ENCODE measurements at places on chromosomes 4 and X.
A peak's percentile ranks its signal among the peaks of the same experiment; 100 is the strongest.

DNA sequence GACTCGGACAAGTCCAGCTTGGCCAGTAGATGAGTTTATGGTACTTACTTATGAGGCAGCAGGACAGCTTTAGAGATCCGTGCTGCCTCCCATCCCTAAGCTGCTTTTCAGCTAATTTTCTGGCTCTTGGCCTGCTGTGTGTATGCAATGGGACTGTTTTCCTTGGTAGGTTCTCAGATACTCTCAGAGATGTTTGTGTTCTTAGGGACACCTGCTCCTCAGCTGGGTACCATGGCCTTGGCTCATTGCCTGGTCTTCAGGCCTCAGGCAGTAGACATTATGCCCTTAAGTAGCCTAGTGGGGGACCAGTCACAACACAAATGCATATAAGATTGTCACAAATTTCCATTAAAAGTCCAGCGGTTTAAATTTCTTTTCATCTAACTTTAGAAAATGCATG is 688.0 kb downstream of the PCDH7 start:
- DNase-seq: no peak

GRCh38 chr4:151197247-151197646 is 79.7 kb upstream of the PRSS48 start:
- DNase-seq: no peak

GRCh38 chr4:186132577-186133242 is 28.2 kb downstream of the FAM149A start:
- DNase-seq: peak; percentile 18

- DNase-seq: no peak
Observed at GRCh38 chr4:184448821-184449220, 25.5 kb downstream of the IRF2 start.

- DNase-seq: no peak
Observed at GRCh38 chrX:105221374-105221773, 880 bp upstream of the TEX13A start.

GRCh38 chrX:41178201-41178600 is 93.0 kb downstream of the USP9X start:
- DNase-seq: no peak

GRCh38 chr4:107991945-107992630 is 2.4 kb downstream of the HADH start:
- DNase-seq: no peak

- DNase-seq: no peak
Observed at GRCh38 chrX:15960237-15960636, 105.6 kb upstream of the AP1S2 start.

DNA sequence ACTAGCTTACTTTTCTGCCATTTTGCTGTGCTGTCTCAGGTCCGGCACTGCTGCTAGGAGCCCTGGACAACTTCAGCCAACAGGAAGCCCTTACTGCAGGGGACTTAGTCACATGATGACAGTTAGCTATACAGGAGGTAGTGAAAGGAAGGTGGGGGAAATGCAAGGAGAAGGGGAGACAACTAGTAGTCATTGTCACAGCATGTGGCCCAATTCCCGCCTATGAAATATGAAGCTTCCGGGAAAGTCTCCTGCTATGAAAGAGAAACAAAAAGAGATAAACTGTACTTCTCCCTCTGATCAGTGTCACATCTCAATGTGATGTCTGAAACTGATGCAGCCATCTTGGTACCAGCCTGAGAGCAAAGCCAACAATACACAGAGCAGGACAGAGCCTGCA is 71.6 kb downstream of the AMELX start:
- DNase-seq: no peak

GRCh38 chrX:134806707-134807038 is 148.4 kb upstream of the PLAC1 start:
- no peak for DNase-seq

DNA sequence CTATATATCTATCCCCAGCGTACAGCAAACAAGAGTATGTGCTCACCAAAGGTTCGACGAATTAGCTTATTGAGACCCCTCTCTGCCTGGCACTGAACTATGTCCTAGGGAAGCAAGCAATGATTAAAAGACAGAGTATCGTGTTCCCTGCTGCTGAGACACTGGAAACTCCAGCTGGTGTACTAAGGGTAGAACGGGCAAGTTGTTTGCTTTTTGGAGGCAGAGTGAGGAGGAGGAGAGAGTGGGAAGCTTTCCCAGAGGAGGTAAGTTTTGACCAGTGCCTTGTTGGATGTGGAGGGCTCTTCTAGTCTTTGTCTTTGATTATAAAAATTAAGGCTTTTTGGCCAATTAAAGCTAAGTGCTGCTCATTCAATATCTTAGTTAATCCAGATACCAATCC is 61.7 kb downstream of the PJA1 start:
- DNase-seq: no peak

- DNase-seq: peak; percentile 18
Observed at GRCh38 chrX:129980540-129981199, 1.8 kb upstream of the BCORL1 start.

GRCh38 chr4:74675673-74676279 is 118.5 kb downstream of the BTC start:
- DNase-seq: peak; percentile 11

GRCh38 chr4:7415927-7416686 is 18.6 kb downstream of the PSAPL1 start:
- no peak for DNase-seq

GRCh38 chr4:18676526-18676915 is 655.0 kb upstream of the LCORL start:
- DNase-seq: no peak

DNA sequence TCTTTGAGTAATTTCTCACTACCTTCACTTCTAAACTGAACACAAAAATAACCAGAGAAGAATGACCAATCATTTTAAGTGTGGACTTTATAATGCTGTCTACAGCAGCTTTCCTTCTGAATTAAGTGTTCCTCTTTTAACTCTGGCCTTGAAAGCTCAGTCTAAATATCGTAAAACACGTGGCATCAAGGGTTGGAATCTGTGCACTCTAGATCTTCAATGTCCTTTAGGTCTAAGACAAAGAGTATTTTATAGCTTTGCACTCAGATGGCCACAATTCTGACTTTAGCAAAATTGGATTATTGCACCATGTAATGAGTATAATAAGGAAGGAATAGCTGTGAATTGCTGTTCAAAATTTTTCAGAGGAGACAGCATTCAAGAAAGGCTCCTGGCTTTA is 197.1 kb upstream of the UGT8 start:
- no peak for DNase-seq

- peak; percentile 65 for DNase-seq
Observed at GRCh38 chr4:123889507-123889906, 492.9 kb downstream of the SPRY1 start.

DNA sequence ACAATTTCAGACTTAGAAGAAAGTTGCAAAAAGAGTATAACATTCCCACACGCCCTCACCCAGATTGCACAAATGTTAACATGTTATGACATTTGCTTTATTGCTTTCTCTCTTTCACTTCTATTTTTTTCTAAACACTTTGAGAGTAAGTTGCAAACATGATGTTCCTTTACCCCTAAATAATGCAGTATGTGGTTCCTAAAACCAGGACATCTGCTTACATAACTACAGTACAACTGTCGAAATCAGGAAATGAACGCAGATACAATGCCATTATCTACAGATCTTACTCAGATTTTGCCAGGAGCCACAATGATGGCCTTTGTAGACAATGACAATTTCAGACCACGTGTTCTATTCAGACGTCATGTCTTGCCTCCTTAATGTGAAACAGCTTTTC is 22.4 kb downstream of the SH3TC1 start:
- DNase-seq: no peak

GRCh38 chr4:9970399-9971011 is 50.8 kb downstream of the SLC2A9 start:
- no peak for DNase-seq

DNA sequence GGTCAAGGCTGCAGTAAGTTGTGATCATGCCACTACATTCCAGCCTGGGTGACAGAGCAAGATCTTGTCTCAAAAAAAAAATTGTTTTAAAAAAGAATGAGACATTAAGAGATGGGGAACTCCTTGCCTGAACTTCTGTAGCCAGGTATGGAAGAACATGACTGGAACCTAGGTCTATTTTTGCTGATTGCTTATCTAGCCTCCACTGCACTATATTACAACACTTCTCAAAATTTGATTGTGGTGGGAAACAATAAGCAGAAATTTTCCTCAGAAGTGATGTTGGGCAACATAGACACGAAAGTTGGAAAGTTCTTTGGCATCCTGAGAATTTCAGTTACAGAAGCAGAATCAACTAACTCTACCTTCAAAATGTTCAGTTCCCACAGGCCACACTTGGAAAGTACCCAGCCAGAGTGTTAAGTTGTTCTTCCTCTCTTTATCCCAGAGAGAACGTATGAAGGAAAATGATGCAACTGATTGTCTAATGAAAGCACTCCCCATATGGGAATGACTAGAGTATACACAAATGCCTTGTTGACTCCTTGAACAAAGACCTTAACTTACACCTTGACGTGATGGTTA is 50.0 kb downstream of the LUZP4 start:
- no peak for DNase-seq

- no peak for DNase-seq
Observed at GRCh38 chr4:3245676-3246075, 3.3 kb upstream of the MSANTD1 start.

DNA sequence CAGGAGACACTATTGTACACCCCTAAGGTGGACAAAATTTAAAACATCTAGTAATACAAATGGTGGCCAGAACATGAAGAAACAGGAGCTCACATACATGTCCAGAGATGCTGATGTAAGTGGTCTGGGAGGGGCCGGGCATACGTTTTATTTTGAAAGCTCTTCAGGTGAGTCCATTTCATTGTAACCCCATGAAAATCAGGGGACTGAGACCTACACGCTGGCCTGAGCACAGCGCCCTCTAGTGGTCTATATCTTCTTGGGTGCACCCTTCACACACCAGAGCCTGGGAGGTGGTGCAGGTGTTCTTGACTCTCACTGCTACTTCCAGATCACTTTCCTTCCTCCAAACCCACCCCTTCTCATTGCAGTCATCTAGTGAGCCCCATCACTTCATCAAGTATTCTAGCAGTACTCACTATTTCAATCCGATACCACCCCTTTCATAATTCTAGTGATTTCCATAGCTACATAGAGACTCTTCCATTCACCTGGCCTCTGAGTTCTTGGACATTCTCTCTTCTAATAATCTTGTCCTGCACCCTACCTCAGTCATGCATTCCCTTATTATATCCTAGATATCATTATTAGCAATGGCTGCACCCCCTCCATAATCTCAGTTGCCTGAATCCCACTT is 4.3 kb upstream of the TLR6 start:
- DNase-seq: no peak

- DNase-seq: no peak
Observed at GRCh38 chr4:118947095-118947494, 58.4 kb downstream of the SYNPO2 start.

DNA sequence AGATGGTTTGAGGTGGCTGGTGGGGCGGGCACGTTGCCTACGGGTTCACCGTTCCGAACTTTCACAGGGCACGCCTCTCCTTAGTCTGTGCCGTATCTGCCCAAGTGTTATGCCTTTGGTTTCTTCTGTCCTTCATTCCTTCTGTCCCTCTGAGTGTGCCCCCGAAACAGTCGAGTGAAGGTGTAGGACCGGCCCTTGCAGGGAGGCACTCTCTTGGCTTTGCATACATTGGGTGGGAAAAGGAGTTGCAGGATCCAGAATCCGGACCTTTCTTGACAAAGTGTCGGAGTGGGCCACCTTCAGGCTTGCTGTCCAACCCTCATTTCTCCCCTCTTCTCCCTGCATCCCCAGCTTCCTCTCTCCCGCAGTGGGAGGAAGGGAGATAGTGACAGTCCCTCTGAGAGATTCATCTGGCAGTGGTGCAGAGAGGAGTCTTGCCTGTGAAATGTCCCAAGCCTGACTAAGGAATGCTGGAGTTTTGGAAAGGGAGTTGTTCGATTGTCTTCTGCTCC is 569 bp downstream of the ARFIP1 start:
- no peak for DNase-seq

DNA sequence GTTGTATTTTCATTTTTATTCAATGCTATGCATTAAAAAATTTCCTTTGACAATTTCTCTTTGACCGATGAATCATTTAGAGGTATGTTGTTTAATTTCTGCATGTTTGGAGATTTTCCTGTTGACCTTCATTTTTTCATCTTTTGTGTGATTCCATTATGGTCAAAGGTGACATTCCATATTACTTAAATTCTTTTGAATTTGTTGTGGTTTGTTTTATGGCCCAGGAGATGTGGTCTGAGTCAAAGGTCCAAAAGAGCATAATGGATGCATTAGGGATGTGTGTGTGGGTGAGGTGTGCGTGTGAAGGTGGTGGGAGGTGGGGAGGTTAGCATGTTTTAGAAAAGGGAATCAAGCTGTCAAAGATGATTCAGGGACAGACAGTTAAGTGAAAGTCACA is 76.0 kb upstream of the GIMD1 start:
- DNase-seq: no peak

DNA sequence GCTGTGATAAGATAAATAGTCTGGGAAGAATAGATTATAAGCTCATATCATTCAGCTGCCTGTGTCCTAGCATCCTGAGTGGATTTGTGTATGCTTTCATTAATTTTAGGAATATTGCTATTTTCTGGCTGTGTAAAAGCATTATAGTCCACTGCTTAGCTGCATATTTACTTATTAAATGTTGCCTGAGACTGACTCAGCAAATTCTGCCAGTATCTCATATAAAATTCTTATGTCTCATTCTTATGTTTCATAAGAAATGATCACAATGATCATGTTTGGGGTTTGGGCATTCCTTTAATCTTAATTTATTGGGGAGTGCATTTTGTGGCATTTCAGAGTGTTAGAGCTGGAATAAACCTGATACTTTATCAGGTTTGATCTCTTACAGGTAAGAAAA is 34.9 kb downstream of the RASSF6 start:
- no peak for DNase-seq

DNA sequence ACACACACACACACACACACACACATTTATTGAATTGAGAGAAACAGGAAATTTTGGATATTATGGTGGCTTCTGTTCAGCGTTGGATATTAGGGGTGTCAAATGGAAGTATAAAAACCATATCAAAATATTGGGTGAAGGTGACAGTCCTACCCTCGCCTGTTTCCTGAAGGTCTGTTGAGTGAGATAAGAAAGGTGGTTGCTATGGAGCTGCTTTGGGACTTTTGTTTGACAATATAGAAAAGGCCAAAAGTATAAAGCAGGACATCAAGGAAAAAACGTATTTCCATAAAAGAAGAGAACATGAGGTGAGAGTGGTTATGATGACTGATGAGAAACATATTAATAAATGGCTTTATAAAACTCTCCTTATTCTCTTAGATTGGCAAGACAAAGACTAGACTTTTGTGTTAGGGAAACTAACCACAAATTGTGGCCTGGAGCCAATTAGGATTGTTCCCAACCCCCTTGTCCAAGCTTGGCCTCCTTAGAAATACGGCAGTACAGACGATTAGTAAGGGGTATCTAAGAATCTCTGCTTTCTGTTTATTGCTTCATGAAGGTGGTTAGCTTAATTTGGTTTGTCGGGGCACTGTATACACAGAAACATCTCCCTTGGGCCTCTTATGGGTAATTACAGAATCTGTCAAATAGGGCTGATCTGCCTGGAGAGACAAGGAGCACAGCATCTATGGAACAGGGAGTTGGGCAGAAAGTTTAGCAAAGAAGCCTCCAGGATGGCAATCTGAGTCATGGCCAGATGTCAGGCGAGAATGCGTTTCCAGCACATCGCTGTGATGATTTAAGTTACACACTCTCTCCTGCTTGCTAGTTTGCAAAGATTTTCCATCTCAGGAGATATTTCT is 198.0 kb downstream of the CBR4 start:
- DNase-seq: peak; percentile 20
